ENCODE measurements at places on chromosomes 7 and 10.

DNA sequence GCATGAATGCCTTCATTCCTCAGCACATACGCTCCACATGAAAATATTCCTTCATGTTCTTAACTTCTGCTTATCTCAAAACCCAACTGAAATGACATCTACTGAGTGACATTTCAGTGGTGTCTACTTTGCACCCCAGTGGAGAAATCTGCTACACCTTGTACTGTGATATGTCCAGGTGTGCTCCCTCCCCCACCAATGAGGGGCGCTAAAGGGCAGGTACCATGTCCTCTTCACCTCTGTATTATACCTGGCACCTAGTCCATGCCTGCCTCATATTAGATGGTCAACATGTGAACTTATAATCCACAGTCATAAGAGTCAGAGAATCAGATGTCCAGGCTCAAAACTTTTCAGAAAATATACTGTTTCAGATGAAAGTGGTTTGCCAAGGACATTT, 2.1 kb downstream of the PAXIP1 start:
- DNase-seq, result no peak

DNA sequence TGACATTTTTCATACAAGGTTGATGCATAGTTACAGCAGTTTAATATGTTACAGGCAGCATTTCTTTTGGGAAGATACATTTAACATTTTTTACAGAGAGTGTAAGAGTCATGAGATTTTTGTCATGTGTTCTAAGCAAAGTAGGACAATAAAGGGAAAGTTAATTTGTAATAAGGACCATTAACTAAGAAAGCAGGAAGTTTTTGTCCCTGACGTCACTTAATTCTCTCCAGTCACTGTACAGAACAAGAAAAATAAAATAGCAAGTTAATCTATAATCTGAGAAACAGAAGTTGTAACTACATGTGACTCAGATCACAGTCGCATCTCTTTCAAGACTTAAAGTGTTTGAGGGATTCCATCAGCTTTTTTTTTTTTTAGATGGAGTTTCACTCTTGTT, 49.5 kb upstream of the CAPZA2 start:
- DNase-seq, result no peak

DNA sequence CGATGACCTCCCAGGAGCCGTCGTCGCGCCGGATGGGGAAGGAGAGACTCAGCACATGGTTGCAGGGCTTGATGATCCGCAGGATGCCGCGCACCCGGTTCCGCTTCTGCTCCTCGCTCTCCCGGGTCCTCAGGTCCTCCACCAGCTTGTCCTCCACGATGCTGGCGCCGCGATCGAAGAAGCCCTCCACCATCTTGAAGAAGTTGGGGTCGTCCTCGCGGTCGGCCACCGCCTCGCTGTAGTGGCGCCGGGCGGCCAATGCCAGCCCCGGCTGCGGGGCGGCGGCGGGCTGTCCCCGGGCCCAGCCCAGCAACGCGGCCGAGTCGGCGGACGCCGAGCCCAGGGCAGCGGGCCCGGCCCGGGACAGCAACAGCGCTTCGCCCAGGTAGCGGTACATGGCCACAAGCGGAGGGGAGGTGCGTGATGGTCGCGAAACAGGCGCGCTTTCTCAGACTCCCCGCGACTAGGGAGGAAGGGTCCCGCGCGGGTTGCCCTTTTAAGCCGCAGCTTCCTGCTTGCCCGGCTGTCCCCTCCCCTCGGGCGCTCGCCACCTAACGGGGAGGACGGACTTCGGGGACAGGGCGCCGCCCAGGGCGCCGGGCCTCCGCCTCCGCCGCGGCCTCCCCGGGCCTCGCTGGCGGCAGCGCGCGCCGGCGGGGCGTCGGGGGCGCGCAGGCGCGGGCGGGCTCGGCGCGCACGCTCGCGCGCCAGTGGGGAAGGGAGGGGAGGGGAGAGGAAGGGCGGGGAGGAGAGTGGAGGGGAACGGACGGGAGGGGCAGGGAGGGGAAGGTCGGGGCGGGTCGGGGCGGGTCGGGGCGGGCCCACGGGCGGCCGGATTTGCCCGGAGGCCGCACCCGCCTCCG, at the start of the genes GLUD1 and SHLD2:
Gene GLUD1 (minus strand): TSS at position 471 of the 863 bp plus-strand sequence. CDS start 74 bp downstream, at position 397.
Gene SHLD2 (plus strand): TSS at position 834 of the 863 bp plus-strand sequence. CDS start 56,149 bp downstream, outside the sequence.
- peak; percentile 83 for DNase-seq

DNA sequence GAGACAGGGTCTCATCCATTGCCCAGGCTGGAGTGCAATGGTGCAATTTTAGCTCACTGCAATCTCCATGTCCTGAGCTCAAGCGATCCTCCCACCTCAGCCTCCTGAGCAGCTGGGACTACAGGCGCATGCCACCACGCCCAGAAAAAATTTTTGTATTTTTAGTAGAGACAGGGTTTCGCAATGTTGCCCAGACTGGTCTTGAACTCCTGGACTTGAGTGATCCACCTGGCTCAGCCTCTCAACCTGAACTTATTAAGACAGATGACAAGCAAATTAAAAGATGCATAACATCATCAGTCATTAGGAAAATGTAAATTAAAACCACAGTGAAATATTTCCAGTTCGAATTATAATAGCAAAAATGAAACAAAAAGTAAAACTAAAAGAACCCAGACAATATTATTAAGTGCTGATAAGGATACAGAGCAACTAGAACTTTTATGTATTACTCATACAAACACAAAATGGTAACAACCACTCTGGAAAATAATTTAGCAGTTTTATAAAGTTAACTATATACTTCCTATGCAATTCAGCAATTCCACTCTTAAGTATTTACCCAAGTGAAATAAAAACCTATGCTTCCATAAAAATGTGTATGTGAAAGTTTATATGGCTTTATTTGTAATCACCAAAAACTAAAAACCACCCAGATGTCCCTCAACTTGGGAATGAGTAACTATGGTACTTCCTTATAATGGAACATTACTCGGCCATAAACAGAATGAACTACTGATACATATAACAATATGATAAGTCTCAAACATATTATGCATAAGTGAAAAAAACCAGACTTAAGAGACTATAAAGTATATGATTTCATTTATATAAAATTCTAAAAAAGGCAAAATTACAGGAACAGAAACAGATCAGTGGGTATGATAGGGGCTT, 15.3 kb downstream of the ZFAND4 start:
- DNase-seq, result no peak

- DNase-seq, result no peak
Observed at GRCh38 chr10:22911889-22912762, 15.7 kb upstream of the ARMC3 start.

GRCh38 chr10:86377797-86378146, 11.2 kb upstream of the GRID1 start:
- DNase-seq, result no peak

DNA sequence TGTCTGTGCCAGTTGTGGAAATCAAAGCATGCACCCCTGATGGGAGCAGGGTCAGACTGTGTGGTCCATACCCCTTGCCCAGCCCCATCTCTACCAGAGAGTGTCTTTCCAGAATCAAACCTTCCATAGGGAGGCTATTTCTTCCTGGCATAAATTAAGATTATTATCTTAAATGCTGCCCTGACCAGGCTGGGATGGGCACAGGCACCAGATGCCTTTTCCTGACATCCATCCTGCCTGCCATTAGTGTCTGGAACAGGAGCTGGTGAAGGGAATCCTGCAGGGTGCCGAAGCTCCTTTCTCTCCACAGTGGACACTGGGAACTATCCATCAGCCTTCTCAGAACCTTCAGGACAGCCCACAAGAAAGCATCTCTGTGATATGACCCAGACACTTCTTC, 296.3 kb downstream of the GRID1 start:
- no peak for DNase-seq

GRCh38 chr10:45052700-45053099, 52.0 kb downstream of the ZNF22 start:
- DNase-seq, result no peak

- DNase-seq, result no peak
Observed at GRCh38 chr7:16431646-16432424, 10.5 kb upstream of the CRPPA start.

- no peak for DNase-seq
Observed at GRCh38 chr10:6530966-6531365, 49.1 kb downstream of the PRKCQ start.

- no peak for DNase-seq
Observed at GRCh38 chr10:103278862-103279298, 1.9 kb downstream of the INA start.

- no peak for DNase-seq
Observed at GRCh38 chr10:13909516-13910258, 322.9 kb downstream of the PRPF18 start.

- no peak for DNase-seq
Observed at GRCh38 chr10:118827053-118827452, 72.3 kb upstream of the CACUL1 start.

DNA sequence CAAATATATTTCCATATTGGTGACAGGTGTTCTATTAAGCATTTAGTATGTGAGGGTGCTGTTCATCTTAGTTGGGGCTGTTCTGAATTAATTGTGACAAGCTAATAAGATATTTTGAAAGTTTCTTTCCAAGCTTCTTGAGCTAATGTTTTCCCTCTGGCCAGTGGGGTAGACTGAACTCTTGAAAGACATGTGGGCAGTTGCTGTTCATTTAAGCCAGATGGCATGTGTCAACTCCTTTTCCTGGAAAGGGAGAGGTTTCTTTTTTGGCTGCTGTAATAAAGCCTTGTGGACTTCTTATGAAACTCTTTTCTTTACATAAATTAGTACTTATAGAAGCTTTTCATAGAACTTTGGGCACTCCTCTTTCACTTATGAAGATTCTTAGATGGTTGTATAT, 21.7 kb downstream of the RAB18 start:
- peak; percentile 54 for DNase-seq

- no peak for DNase-seq
Observed at GRCh38 chr10:91512458-91512857, 102.3 kb downstream of the HECTD2 start.

- DNase-seq, result no peak
Observed at GRCh38 chr7:119572132-119572531, 700.8 kb upstream of the KCND2 start.

GRCh38 chr10:35447693-35448407, 111.5 kb downstream of the CCNY start:
- DNase-seq, result peak; percentile 17

DNA sequence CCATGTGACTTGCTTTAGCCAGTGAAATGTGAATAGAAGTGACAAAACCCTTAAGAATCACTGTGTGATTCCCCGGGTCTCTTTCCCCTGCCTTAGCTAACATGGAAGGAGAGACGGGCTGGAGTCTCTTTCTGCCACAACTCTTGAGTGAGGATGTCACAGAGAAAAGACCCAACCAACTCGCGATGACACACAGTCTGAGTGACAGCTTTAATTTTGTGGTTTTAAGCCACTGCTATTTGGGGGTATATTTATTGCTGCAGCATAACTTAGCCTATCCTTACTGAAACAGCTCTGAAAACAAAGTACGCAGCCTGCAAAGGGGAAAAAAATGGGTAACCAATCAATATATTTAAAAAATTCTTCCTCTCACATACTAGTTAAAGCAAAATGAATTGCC, 319.4 kb downstream of the CALN1 start:
- no peak for DNase-seq

DNA sequence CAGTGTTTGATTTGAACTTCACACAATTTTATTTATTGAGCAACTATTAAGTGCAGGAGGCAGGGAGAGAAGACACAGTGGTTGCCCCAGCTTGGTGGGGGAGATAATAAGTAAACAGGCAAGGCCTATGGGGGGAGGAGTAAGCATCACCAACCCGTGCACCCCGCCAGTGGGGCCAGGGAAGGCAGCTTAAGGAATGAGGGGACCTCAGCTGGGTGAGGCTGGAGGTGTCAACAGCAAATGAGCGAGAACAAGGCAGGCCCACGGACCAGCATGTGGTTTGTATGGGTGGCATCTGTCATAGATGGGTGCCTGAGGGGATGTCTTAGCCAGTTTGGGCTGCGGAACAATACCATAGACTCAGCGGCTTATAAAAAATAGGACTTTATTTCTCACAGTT, 24.1 kb upstream of the CRHR2 start:
- no peak for DNase-seq

GRCh38 chr10:126732308-126732707, 61.8 kb upstream of the C10orf90 start:
- DNase-seq, result no peak

DNA sequence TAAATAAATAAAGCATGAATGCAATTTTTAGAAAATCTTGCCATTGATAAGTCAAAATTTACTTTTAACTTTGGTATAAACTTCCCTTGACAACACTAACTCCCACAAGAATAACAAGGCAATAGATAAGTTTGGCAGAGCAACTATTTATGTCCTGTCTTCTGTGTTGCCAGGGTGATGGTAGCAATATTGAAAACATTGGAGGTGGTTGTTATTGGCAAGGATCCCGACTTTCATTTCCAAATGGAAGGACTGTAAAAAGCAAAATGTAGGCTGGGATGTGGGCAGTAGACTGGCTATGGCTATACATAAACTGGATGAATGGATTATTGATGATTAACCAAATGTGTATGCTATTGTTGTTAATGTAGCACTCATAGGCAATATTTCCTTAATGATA, 134.9 kb upstream of the CACNA2D1 start:
- no peak for DNase-seq

GRCh38 chr10:58781873-58782488, 269.3 kb downstream of the BICC1 start:
- DNase-seq, result peak; percentile 27

DNA sequence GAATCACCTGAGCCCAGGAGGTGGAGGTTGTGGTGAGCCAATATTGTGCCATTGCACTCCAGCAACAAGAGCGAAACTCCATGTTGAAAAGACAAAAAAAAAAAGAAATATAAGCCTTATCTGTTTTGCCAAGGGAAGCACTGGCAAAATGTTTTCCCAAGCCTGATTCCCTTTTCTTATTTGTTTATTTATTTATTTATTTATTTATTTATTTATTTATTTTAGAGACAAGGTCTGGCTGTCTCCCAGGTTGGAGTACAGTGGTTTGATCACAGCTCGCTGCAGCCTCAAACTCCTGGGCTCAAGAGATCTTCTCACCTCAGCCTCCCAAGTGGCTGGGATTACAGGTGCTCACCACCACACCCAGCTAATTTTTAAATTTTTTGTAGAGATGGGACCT, 44.2 kb downstream of the SVOPL start:
- DNase-seq, result no peak

DNA sequence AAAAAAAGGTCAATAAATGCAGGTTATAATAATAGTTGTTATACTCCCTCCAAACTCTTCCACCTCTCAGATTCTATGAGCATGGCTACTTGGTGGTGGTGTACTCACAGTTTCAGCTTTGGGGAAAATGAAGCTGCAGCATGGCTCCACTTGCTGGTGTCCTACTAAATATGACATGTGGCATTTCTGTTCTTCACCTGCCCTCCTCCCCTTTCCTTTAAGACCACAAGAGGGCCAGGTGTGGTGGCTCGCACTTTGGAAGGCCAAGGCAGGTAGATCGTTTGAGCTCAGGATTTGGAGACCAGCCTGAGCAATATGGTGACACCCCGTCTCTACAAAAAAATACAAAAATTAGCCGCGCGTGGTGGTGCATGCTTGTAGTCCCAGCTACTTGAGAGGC, 101.1 kb downstream of the SLC37A3 start:
- no peak for DNase-seq

DNA sequence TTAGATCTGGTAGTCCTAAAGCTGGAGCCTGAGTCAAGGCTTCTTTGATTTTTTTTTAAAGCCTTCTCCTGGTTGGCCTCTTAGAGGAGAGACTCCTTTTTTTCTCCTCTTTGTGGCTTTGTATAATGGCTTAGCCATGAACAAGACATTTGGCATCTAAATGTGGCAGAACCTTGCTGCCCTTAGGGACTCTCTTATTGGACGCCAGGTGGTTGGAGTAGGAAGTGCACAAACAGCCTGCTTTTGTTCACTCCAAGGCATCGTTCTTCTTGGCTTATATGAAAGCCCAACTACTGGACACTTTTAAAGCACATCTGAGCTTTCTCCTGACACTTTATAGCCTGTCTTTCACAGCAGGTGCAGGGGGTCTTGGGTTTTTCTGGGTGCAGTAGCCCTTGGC, 25.0 kb downstream of the ZPBP start:
- DNase-seq, result no peak
